ENCODE measurements at places on chromosomes 2 and 18.

DNA sequence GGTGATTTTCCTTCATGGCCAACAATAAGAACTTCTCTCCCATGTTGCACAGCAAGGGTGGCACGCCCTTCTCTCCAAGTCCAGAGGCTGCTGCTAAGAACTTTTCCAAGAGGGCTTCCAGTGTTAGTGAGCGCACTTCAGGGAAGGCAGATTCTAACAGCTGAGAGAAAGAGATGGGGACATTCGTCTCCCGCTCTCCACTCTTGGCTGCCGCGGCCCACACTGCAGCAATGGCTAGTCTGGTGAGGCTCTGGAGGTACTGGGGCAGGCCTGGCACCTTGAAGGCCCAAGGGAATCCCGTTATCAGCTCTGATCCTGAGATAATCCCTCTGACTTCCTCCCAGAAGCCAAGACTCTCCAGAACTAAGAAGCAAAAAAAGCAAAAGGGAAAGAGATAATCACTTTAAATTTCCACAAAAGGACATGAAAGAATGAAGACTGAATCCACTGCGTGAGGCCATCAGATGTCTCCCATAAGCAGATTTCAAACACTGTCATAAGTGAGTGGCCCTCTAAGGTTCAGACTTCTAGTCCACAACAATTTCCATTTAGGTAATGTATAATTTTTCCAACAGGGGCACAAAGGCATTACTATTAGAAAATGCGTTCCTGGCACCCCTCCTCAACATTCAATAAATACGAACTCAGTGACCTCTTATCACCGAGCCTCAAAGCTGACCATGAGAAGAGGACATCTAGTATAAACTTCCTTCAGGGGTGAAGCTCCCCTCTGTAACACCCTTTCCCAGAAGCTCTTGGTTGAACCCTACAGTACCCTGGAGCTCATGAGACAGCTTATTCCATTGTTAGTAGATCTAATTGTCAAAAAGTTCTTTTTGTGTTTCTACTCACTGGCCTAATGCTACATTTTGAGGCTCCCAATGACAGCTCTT, 66.7 kb upstream of the ZFP36L2 start:
- DNase-seq = no peak

DNA sequence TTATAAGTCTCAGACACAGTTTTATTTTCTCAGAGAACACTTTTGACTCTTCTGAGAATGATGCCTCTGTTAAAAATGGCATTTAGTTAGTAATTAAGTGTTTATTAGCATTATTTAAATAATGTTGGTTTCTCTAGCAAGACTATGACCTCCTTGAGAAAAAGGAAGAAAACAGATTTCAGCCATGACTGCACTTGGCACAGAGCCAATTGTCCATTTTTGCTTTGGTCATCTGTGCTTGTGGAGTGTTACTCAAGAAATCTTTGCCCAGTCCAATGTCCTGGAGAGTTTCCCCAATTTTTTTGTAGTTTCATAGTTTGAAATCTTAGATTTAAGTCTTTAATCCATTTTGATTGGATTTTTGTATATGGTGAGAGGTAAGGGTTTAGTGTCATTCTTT, 1229.4 kb upstream of the FAM98A start:
- DNase-seq = no peak

- no peak for DNase-seq
Measured at GRCh38 chr18:26657631-26658581, 109.6 kb upstream of the KCTD1 start.

DNA sequence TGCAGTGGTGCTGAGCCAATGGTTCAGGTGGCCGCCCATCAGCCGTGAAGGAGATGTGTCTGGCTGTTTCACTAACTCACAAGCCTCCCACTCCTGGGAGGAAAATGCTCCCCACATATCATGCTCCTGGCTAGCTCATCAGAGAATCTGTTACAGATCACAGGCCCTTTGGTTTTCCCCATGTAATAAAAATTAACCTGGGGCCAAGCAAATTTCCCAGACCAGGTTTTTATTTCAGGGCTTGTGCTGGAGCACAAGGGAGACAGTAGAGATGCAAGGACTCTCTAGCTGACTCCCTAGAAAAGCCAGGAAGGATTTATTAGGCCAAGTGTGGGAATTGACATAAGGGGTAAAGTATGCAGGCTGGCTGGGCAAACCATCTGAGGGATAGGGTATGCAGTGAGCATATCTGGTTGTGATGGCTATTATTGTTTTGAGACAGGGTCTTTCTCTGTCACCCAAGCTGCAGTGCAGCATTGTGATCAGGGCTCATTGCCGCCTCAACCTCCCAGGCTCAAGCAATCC, 40.6 kb upstream of the CCBE1 start:
- DNase-seq = no peak

- DNase-seq = no peak
Measured at GRCh38 chr2:33230842-33231241, 245.6 kb upstream of the RASGRP3 start.

DNA sequence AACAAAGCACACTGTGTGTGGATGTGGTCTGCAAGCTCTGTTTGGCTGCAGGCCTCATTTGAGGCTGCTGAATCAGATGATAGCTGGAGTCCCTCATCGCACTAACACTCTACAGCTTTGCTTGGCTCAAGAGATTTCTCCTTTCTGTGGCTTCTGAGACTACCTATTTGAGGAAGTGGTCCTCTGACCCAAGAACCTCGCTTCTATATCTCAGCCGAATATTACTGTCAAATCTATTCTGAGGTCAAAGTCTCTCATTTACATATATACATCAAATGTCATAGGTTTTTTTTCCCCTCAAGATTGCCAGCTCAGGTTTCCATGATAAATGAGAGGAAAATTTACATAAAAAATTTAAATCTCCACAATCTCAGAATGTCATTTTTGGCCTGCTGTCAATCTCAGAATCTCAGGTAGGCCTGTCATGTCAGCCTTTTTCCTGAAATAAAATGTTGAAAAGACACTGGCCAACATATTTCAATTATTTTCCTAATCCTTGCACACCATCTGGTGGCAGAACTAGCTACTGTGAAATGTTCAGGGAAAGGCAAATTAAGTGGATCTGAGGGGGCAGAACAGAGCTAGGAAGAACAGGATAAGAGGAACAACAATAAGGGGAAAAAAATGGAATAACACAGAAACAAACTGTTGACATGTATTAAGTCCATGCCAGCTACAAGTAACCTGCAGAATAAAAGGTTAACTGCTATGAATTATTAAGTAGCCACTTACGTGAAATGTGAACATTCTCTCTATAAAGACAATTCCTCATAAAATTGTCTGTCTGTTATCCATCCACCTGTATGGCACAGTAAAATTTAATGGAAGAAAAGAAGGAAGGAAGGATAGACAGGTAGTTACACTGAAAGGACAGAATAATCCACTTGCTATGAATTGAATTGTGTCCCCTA, 39.3 kb downstream of the AP1S3 start:
- DNase-seq = peak; percentile 28

GRCh38 chr18:74896390-74896991, 298.8 kb downstream of the ZNF407 start:
- no peak for DNase-seq

- peak; percentile 37 for DNase-seq
Measured at GRCh38 chr2:162821176-162821575, 17.4 kb downstream of the KCNH7 start.

GRCh38 chr2:227870710-227871374, 589 bp upstream of the DAW1 start:
- DNase-seq = peak; percentile 92

DNA sequence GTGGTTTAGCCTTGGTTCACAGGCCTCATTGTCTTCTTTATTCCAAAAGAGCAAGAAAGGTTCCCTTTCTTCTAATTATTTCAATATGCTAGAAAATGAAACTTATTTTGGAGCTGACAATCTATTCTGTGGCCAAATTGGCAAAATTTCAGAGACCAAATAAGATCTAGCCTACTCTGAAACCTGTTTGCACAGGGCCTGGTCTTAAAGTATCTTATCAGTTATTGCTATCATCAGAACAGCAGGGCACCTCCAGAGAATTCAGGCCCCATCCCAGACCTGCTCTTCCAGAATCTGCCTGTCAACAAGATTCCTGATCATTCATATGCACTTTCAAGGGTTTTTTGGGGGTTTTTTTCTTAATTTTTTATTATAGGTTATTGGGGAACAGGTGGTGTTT, 198.7 kb downstream of the ANAPC1 start:
- DNase-seq = no peak

DNA sequence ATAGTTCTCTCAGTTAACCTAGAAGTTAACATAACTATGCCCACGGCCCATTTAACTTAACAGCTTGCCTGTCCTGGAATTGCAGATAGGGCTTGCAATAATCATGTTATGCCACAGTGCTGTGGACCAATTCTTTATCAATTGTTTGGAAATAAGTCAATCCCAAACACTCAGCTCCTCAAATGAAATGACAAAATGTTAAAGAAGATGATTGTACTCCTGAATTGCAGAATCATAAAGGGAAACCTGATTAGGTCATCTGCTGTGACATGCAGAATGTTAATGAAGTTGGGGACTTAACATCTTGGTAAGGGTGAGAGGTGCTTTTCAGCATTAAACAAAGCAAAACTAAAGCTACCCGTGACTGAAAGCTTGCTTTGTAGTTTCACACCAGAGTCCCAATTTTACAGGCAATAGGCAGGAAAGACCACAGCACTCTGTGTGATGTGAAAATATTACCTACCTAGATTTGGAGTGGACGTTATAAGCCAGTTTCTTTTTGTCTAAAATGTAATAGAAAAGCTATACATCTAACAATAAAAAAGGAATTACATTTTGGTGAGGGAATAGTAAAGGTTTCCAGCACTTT, 364.0 kb downstream of the GPD2 start:
- no peak for DNase-seq

DNA sequence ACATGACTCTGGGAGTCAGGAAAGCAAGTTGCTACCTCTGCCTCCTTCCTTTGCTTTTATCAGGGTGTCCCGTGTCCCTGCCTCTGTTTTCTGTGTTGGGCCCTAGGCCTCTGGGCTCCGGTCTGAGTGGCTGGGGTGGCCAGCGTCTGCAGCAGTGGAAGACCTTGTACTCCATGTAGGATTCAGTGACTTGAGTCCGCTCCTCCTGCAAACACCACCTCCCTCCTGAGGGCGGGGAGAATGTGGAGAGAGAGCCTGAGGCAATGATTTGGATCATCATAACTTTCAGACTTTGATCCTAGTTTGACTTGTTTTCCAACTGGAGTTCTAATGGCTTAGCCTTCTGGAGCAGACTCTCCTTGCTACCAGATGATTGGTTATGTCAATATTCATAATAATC, 30.8 kb downstream of the ATP6V1C2 start:
- no peak for DNase-seq

- peak; percentile 72 for DNase-seq
Measured at GRCh38 chr2:64654063-64654811, 524 bp upstream of the SERTAD2 start.
